GM03348 (cell line): ENCODE measurements at places on chromosomes 3 and 15.
A peak's percentile ranks its signal among the peaks of the same experiment; 100 is the strongest.

GRCh38 chr3:195236076-195236798 is 34.7 kb downstream of the XXYLT1 start:
- no peak for DNase-seq

DNA sequence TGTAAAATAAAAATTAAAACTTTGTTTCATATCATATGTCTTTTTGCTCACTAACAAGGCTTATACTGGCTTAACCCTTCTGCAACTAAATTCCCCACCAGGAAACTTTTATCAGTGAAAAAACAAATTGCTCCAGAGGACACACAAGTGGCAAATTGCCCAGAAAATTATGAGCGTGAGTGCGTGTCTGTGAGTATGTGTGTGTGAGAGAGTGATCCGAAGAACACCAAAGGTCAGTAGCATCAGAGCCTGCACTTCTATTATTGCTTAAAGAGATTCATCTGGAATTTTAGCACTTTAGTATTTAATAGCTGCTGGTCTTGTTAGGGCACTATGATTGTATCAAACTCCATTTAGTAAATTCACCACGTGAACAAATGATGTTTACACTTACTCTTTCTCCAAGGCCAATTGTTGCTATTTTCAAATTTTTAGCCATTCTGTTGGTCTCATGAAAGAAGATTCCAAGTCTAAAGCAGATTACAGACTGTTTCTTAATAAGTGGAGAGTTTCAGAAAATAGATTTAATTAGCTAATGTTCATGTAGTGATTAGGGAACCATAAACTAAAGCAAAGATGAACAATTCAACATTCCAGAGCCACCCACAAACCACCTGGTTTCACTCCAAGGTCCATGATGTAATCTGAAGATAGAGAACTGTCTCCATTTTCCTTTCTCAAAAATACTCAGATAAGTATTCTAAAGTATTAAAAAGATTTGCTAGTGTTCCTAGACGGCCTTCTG is 91.1 kb upstream of the IL12A start:
- DNase-seq: peak; percentile 63

- DNase-seq: peak; percentile 56
Measured at GRCh38 chr3:49723296-49723627, 489 bp downstream of the GMPPB start.

- DNase-seq: peak; percentile 88
Measured at GRCh38 chr3:52831500-52832301, 1.2 kb upstream of the ITIH4 start.

GRCh38 chr15:81375461-81375860 is 1.4 kb upstream of the TMC3 start:
- no peak for DNase-seq

DNA sequence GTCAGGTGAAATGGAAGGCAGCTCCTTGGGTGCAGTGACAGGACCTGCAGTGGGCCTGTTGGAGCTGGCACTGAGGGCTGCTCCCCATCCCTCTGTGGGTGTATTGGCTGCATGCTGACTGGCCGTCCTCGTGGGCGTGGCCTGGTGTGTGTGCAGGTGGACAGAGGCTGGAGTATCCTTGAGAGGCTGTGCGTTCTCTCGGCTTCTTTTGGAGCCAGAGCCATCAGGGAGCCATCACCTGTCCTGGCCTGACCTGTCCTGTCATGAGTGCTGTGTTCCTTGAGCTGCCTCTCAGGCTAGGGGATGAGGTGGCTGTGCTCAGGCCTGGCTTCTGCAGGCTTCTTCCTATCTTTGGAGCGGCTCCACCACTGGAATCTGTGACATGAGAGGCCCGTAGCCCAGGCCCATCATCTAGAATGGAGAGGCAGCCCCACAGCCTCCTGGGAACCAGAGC is 61.5 kb downstream of the APBA2 start:
- DNase-seq: no peak

- DNase-seq: no peak
Measured at GRCh38 chr3:176969506-176969905, 227.8 kb downstream of the TBL1XR1 start.

- DNase-seq: no peak
Measured at GRCh38 chr15:82945326-82945725, 7.2 kb downstream of the HOMER2 start.

GRCh38 chr3:129295286-129295685 is 16.6 kb downstream of the HMCES start:
- no peak for DNase-seq

- no peak for DNase-seq
Measured at GRCh38 chr3:133882986-133883586, 12.6 kb downstream of the RAB6B start.

DNA sequence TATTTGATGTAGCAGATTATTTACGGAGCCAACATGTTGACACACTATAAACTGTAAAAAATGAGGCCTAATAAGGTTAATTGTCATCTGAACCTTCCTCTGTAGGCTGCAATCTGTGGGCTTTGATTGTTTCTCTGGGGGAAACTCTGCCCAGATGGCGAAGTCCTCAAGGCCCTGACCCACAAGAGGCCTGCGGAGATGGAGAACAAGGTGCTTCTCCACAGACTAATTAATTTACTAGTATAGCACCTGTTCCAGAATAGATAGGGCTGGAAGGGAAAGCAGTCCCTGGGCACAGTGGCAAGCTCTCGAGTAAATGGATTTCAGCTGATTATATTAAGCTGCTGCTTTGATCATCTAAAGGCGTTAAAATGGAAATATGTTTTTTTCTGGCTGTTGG is 338.8 kb upstream of the DNAJC19 start:
- no peak for DNase-seq

DNA sequence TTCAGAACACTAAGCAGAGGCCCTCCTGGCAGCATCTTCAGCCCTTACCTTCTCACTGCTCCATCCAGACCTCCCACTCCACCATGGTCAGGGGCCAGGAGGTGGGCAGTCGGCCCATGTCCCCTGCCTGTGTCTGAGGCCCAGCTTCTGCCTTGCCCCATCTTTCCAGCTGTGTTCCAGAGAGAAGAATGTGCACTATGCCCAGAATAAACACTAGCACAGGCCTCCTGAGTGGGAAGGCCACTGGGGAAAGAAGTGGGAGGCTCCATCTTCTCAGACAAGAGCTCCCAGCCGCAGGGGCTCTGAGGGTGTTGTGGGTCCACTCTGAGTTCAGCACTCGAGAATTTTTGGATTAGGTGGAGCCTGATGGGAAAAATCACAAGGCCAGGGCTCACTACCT is 44.5 kb downstream of the ADCY5 start:
- no peak for DNase-seq

DNA sequence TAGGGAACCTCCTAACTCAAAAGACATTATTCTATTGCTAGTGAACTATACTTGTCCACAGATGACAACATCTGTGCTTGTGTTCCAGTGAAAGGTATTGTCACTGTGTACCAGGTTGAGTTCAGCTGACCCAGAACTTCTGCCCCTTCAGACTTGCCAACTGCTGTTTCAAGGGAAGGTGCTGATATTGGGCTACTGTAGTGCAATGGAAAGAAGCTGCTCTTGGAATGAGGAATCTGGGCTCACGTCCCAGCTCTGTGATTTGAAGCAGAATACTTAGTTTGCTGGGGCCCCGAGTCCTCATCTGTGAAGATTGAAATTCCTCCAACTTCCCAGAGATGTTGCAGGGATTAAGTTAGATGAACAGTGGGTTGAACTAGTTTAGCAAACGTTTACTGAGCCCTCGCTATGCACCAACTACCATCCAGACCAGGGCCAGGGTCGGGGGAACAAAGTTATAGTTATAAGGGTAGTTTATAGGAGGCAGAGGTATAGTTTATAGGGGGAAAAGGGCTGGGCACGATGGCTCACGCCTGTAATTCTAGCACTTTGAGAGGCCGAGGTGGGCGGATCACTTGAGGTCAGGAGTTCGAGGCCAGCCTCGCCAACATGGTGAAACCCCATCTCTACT is 15.9 kb upstream of the UMPS start:
- peak; percentile 35 for DNase-seq

DNA sequence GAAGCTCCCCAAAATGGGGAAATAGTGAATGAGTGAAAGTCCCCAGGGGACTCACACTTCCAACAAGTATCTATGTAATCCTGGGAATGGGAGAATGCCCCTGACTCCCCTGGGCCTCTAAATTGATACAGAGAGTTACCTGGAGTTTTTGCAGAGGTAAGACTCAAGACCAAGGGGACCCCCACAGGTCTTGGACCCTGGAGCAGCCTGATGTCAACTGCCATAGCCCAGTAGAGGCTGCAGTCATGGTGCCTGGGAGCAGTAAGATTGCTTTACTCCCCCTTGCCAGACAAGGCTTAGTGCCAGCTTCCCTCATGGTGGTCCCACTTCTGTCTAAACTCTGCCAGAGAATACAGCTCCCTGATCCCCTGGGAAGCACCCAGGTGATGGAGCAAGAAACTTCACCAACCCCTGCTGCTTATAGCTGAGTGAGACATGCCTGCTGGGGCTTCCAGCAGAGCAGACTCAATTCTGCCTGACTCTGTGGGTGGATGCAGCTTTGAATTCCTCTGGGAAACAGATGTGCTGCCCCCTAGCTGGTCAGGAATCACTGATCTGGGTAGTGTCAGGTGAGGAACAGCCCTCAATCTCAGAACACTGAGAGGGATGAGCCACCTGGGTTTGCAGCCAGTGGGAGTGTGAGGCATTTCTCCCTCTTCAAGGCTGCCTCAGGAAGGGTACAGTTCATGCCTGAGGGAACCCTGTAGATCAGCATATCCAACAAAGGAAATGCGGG is 485.9 kb downstream of the NSUN3 start:
- DNase-seq: no peak

- no peak for DNase-seq
Measured at GRCh38 chr3:46091046-46091445, 63.8 kb upstream of the XCR1 start.

DNA sequence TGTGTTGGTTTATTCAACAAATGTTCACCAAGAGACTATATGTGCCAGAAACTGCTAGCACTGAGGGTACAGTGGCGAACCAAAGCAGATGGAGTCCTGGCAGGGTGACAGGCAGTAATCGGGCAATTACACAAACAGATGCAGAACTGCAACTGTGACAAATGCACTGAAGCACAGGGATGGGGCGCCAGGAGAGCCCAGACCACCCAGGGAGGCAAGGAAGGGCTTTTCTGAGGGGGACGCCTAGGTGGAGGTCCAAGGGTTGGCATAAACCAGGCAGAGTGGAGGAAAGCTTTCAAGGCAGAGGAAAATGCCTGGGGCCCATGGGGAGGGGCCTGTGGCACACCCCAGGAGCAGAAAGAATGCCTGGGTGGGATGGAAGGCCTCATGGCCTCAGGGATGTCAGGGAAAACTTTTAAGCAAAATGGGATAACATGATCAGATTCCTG is 5.5 kb downstream of the DIS3L start:
- DNase-seq: no peak

- no peak for DNase-seq
Measured at GRCh38 chr3:46349484-46350261, 4.2 kb upstream of the CCR2 start.
